ENCODE measurements at places on chromosomes 2 and 18. TPM values are rescaled to one million over a fixed set of nuclear protein-coding genes. Genes with fewer than 3 reads are reported as not detected.

The XIRP2 gene
- 0.09 TPM for polyA plus RNA-seq

The CCDC85A gene
- polyA plus RNA-seq = 2.2 TPM

The REG1B gene
- polyA plus RNA-seq = not detected

The CBLN2 gene
- 9.3 TPM for polyA plus RNA-seq

The MYL1 gene
- polyA plus RNA-seq = 0.63 TPM

The CXCR2 gene
- 0.29 TPM for polyA plus RNA-seq

The CRYGC gene
- polyA plus RNA-seq = not detected

DNA sequence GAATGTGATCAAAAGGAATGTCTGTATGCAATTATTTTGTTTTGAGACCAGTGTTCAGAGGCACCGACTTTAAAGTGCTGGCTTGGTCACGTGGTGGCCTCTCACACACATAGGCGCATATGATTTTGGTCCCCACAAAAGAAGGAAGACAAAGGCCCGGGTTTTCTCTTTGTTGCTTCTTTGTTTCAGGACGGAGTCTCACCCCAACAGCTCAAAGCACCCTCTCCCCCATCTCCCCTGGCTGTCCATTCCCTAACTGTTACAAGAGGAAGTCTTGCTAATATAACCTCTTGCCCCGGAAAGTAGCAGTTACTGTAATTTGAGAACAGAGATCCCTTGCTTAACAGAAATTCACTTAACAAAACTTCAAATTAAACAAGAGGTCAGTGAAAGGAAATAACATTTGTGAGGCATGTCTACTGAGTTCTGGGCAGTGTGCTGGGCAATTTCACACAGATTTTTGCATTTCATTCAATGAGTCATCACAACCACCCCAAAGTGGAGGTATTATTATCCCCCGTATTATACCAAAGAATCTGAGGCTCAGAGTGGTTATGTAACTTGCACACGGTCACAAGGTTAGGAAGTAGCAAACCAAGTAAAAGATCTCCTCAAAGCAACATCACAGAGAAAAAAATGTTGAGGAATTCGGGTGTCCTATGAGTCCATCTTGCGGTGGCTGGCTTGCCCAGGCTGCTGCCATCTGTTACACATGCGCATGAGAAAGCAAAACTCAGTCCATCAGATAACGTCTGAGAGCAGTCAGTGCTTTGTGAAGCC is 75.8 kb downstream of the SDC1 start:
- DNase-seq = no peak

- no peak for DNase-seq
These were observed 96.7 kb upstream of the SIX3 start for GRCh38 chr2:44844651-44845270.

DNA sequence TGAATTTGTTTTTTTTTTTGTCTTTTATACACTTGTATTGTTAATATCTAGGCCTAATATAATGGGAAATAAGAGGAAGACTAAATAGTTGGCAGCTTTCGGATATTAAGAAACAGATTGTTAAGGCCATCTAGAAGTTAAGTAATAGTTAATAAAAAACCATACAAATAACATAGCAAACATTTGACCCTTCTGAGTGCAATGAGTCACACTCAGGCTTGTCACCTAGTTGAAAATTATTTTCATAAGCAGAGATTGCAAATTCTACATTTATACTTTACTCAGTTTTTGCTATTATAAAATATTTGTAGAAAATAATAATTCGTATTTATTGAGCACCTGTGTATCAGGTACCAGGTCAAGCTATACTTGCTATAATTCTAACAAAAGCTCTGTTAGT is 2.4 kb downstream of the NUP35 start:
- DNase-seq = no peak

- DNase-seq = no peak
These were observed 21.3 kb downstream of the PRKAG3 start for GRCh38 chr2:218810256-218810655.

- no peak for DNase-seq
These were observed 58.4 kb downstream of the SEMA4F start for GRCh38 chr2:74712223-74713053.

DNA sequence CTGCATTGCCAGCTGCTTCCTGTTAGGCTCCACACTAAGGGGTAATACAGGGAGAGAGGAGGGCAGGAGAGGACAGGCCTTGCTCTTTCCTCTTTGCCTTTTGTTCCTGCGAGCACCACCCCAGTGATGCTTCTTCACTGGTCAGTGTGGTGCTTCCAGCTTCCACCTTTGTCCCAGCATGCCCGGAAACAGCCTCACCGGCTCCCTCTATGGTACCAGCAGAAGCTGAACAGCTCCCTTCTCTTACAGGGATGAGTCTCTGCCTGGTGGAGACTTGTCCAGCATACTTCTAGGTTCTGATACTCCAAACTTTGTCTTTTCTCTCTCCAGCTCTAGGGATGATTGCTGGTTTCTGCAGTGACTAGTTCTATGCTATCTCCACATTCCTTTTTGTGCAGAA is 413.3 kb downstream of the TSN start:
- DNase-seq = no peak

- DNase-seq = no peak
These were observed 760 bp upstream of the CNOT11 start for GRCh38 chr2:101251844-101252407.

- no peak for DNase-seq
These were observed 899.7 kb upstream of the VRK2 start for GRCh38 chr2:57146951-57147350.

GRCh38 chr2:75646090-75646582 is 447 bp upstream of the MRPL19 start:
- DNase-seq = no peak

DNA sequence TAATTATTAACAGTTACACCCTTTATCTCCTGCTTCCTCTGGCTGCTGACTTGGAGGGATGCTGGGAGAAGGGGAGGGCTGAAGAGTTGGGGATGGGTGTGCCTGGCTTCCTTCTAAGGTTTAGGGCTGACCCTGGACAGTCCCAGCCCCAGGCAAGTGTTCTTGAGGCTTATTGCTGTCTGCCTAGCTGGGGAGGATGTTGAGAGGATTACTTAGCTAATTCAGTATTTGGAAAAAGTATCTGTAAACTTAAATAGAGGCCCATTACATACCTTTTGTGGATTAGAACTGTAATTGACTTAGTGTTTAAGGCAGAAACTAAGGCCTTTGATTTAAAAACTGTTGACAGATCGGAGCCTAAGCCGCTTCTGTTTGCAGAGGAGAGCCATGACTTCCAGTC is 67.6 kb downstream of the AGAP1 start:
- DNase-seq = no peak

DNA sequence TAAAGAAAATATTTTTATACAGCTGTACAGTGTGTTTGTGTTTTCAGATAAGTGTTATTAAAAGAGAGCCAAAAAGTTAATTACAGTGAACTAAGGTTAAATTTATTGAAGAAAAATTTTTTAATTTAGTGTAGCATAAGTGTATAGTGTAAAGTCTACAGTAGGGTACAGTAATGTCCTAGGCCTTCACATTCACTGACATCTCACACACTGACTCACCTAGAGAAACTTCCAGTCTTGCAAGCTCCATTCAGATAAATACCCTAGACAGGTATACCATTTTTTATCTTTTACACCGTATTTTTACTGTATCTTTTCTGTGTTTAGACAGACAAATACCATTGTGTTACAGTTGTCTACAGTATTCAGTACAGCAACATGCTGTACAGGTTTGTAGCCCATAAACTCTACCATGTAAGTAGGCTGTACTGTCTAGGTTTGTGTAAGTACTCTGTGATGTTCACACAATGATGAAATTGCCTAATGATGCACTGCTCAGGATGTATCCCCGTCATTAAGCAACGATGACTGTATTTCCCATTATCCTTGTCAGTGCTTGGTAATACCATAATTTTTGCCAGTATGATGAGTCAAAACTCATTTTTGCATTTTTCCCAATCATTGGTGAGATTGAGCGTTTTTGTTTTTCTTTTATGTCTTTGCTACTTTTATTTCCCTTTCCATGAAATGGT is 48.2 kb upstream of the B3GNT2 start:
- no peak for DNase-seq

DNA sequence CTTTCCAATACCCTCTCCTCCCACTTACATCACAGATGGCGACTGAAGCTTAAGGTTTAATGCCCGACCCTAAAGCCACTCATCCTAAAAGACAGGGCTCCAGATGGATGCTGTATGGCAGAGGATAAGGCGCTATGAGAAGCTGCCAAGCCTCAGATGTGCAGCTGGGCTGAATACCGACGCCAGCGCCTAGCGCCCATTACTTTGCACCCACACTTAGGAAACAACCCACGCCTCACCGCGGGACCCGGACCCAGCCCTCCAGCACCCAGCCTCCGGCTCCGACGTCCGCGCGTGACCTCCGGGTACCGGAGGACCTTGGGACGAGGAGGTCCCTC is 335 bp downstream of the TRAK2 start:
- no peak for DNase-seq

DNA sequence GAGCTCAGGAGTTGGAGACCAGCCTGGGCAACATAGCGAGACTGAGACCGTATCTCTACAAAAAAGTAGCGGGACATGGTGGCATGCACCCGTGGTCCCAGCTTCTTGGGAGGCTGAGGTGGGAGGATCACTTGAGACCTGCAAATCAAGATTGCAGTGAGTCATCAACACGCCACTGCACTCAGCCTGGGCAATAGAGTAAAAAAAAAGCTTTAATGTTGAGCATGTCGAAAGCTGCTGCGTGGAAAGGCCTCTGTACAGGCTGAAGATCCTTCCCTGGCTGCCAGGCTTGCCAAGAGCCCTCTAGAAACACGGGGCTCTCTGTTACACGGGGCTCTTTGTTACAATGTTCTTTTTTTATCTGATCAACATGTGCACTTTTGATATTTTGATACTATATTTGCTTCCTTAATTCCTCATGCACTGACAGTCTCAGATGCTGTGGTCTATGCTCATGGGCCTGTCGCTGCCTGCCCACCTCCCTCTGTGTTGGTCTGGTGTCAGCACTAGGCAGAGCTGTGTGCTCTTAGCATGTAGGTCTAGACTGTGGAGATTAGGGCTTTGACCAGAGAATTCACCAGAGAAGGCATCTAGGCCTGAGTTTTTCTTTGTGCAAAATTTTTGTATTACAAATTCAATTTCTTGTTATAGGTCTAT is 18.7 kb downstream of the CLK1 start:
- DNase-seq = no peak

DNA sequence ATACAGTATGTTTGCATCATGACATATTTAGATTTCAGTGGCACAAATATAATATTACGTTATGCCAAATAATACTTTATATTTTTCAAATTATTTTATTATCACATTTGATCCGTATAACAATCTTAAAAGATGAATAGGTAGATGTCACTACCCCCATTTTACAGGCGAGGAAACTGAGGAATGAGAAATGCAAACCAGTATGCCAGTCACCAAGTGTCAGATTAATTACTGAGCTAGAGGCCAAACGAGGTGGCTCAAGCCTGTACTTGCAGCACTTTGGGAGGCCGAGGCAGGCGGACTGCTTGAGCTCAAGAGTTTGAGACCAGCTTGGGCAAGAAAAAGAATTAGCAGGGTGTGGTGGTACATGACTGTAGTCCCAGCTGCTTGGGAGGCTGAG is 17.4 kb upstream of the YES1 start:
- no peak for DNase-seq
